ENCODE measurements at places on chromosomes 11 and 22. TPM values are rescaled to one million over a fixed set of nuclear protein-coding genes. Genes with fewer than 3 reads are reported as not detected.

DNA sequence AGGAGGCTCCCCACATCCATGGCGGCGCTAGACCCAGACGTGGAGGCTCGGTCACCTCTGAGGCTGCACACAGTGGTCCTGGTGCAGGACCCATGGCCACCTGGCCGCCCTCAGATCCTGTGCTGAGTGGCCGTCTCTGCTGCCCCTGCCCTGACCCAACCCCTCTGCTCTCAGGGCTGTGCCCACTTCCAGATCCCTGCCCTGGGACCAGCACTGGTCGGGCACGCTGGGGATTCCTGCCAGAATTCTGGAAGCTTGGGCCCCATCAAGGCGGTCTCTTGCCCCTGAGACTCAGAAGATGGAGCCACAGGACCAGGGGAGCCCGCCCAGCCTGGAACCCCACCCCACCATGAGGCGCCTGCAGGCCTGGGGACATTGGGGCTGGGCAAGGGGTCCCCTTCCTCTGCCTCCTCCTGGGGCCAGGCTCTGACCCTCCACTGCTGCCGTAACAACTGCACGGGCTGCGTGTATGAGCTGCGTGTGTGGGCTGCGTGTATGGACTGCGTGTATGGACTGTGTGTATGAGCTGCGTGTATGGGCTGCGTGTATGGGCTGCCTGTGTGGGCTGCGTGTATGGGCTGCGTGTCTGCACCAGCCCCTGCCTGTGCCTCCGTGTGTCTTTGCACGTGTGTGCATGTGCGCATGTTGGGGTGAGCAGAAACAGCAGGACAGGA is 48.7 kb downstream of the IGLL1 start:
- H3K27ac ChIP-seq, result no peak overlapping the region
- peaks cover 9% of the 10 kb centered on the region for H3K27me3 ChIP-seq
- DNase-seq, result no peak
- no peak overlapping the region for H3K4me3 ChIP-seq
- peaks cover 19% of the 10 kb centered on the region for H3K4me1 ChIP-seq

The PGR gene
- not detected for total RNA-seq

GRCh38 chr11:60757231-60757800 is 649 bp downstream of the MS4A15 start:
- no peak overlapping the region for H3K4me3 ChIP-seq
- no peak for DNase-seq
- no peaks in the 10 kb centered on the region for H3K36me3 ChIP-seq
- no peak overlapping the region for H3K27ac ChIP-seq
- peaks cover 25% of the 10 kb centered on the region for H3K4me1 ChIP-seq

DNA sequence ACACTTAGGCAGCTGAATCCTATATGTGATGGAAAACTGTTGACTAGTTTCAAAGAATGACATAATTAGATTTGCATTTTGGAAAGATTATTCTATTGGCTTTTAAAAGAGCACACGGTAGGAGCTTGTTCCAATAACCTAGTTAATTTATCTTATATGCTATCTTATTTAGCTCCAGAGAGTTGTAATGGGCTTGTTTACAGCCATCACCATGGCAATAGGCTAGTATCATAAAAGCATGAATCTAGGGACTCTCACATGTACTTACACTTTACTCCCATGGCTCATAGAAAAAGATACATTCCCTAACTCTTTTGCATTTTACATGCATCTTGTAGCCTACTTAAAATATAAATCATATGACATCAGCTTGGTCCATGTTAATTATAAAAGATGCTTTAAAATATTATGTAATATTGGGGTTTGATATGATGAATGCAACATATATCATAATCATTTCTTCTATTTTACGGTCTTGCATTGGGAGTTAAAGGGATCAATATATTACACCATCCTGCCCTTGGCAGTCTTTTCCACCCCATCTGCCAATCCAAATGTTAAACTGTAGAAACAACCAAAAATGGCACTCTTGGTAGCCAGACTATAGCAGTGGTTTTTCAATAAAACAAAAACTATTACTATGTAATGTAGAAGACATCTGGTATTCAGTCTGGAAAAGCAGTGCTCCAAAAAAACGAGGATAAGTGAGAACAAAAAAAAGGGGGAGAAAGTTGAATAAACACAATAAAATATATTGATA is 2254.0 kb downstream of the LRRC4C start:
- no peaks in the 10 kb centered on the region for H3K36me3 ChIP-seq
- H3K4me1 ChIP-seq, result no peaks in the 10 kb centered on the region
- no peak overlapping the region for H3K27ac ChIP-seq
- no peak for DNase-seq
- no peaks in the 10 kb centered on the region for H3K27me3 ChIP-seq

DNA sequence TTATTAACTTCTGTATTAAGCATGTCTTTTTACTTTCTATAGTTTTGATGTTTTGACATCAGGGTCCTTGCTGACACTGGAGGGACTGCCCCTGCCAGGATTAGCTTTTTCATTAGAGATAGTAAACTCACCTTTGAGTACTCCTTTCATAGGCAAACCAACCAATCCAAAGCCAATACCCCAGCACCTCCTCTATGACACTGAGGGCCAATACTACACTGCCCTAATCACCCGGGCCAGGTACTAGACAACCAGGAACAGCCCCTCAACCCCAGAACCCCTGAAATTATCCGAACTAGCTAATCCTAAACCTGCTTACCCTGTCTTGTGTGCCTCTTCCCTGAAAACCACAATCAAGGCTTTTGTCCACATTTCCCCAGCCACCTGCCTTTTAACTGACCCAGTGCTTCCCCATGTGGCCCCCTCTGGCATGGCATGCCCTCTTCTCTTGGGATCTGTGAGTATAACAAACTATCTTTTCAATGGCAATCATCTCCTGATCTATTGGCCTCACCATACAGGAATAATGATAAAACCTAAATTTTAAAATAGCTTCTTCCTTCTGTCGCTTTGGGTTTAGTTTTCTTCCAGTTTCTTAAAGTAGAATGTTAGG is 31.2 kb downstream of the RAB6A start:
- H3K27ac ChIP-seq, result peak overlapping the region; percentile 41
- DNase-seq, result no peak
- peaks cover 43% of the 10 kb centered on the region for H3K36me3 ChIP-seq
- no peak overlapping the region for H3K4me3 ChIP-seq
- H3K4me1 ChIP-seq, result no peaks in the 10 kb centered on the region
- no peaks in the 10 kb centered on the region for H3K27me3 ChIP-seq

GRCh38 chr11:128464878-128465450 is 122.4 kb downstream of the ETS1 start:
- DNase-seq, result no peak
- H3K36me3 ChIP-seq, result peaks cover 98% of the 10 kb centered on the region
- H3K4me1 ChIP-seq, result peaks cover 86% of the 10 kb centered on the region
- peak overlapping the region; percentile 89 for H3K27ac ChIP-seq
- no peaks in the 10 kb centered on the region for H3K27me3 ChIP-seq
- peak overlapping the region; percentile 11 for H3K4me3 ChIP-seq

DNA sequence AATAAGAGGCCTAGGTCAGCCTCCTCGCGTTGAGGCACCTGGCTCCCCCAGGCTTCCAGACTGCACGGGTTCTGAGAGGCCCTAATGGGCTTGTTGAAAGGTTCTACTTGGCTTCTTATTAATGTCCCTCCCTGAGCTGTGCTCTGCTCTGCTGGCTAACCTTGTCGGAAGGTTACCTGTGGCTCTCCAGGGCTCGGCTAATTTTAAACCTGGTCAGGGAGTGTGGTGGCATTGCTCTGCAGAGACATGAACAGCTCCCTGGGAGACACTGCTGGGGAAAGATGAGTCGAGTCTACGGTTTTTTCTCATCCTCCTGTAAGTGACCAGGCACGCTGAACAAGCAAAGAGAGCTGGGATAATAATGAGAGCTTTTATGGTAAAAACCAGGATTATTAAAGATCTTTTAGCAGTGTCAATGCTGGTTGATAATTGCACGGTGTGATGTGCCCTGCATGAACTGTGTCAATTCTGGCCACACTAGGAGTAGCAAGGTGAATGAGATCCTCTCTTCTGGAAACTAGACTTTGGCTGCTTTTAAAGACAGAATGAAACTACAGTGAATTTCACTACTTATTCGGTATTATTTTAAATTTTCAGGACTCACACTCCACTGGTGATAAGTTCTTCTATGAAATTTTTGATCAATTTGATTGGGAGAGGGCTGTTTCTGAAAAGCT is 70.7 kb downstream of the TEAD1 start:
- H3K36me3 ChIP-seq, result no peaks in the 10 kb centered on the region
- H3K27me3 ChIP-seq, result no peaks in the 10 kb centered on the region
- no peak for DNase-seq
- H3K27ac ChIP-seq, result no peak overlapping the region
- no peaks in the 10 kb centered on the region for H3K4me1 ChIP-seq

DNA sequence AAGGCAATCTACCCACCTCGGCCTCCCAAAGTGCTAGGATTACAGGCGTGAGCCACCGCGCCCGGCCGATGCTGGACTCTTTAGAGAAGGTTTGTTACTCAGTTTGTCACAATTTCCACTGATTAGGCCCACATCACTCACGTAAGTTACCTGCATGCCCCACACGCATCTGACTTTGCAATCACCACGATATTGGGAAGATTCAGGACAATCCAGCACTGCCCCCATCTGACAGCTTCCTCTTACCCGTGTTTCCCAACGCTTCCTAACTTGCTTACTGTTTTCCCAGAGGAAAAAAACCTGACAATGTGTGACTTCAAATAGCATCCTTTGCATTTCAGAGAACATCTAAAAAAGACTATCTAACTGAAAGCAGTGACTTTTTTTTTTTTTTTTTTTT is 21.8 kb upstream of the EIF3M start:
- DNase-seq, result no peak
- H3K36me3 ChIP-seq, result no peaks in the 10 kb centered on the region
- H3K4me1 ChIP-seq, result no peaks in the 10 kb centered on the region
- H3K27ac ChIP-seq, result no peak overlapping the region

The OR51M1 gene
- total RNA-seq, result not detected

DNA sequence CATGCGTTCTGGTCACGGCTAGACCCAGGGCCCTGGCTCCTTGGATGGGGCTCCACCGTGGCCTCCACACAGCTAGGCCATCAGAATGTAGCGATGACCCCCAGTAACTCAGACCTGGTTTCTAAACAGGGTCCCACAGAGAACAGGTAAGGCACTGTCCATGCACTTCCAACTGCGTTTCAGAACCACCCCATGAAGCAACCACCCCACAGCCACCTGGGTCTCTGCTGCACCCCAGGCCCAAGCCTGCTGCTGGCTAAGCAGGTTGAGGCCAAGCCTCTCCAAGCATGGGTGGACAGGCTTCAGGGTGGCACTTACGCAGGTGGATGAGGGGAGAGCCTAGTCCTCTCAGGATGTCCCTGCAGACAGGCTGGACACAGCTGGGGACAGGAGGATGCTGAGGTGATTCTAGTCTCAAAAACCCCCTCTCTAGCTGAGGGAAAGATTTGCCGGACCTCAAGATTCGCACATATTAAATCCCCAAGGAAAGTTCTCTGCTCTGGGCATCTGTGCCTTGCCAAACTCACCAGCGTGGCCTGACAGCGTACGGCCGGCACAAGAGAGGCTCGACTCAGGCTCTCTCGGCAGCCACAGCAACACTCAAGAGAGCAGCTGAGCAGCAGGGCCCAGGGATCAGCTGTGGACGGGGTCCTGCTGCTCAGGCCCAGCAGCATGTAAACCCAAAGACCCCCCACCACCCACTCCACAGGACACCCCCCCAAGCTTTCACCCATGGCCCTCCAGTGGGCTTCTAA is 141.6 kb downstream of the CRYBB2 start:
- no peak overlapping the region for H3K27ac ChIP-seq
- H3K4me3 ChIP-seq, result no peak overlapping the region
- peaks cover 42% of the 10 kb centered on the region for H3K36me3 ChIP-seq
- peaks cover 2% of the 10 kb centered on the region for H3K4me1 ChIP-seq
- DNase-seq, result no peak
- H3K27me3 ChIP-seq, result no peaks in the 10 kb centered on the region

The TSPAN4 gene
- total RNA-seq, result 2.3 TPM

The SORL1 gene
- 159 TPM for total RNA-seq

The PDE2A gene
- total RNA-seq, result 1.4 TPM

The DDI1 gene
- not detected for total RNA-seq

- H3K4me1 ChIP-seq, result peaks cover 6% of the 10 kb centered on the region
- H3K36me3 ChIP-seq, result no peaks in the 10 kb centered on the region
- peak; percentile 80 for DNase-seq
- H3K4me3 ChIP-seq, result peak overlapping the region; percentile 69
- H3K27me3 ChIP-seq, result peaks cover 13% of the 10 kb centered on the region
- H3K27ac ChIP-seq, result no peak overlapping the region
Measured at GRCh38 chr22:23521441-23522113, 58.5 kb downstream of the IGLL1 start.

DNA sequence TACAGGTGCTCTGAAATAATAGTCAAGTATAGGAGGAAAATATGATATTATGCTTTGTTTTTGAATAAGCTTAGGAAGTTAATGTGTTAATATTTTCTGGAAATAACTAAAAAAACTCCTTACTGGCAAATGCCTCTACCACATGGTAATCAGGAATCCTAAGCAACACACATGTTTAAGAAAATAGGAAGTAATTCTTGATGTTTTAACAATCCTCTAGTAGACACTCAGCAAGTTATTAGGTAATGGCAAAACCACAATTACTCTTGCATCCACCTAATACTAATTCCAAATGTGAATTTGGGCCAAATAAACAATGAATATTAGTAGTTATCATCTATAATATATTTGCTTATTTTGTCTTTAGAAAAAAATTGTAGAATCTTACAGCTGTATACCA is 53.6 kb downstream of the SLC35F2 start:
- no peaks in the 10 kb centered on the region for H3K4me1 ChIP-seq
- no peak overlapping the region for H3K27ac ChIP-seq
- no peak for DNase-seq
- no peaks in the 10 kb centered on the region for H3K27me3 ChIP-seq
- H3K4me3 ChIP-seq, result no peak overlapping the region
- H3K36me3 ChIP-seq, result peaks cover 77% of the 10 kb centered on the region

The OR8D4 gene
- not detected for total RNA-seq

DNA sequence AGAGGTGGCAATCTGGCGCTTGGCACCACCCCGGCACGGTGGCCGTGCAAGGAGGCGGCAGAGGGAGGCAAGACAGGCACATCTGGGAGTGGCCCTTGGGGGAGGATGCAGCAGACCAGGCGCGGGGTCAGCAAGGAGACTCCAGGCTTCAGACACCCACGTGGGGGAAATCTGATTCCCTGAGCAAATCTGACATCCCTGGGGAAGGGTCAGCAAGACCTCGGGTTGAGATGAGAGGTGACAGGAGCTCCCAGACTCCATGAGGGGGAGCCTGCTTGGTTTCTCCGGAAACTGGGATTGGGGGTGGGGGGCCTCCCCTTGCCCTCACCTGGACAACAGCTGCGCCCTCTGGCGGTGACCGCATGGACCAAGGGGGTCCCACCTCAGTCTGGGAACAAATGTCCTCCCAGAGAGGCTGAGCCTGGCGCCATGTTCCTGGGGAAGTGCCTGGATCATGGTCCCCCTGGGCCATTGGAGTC is 4.0 kb upstream of the RCOR2 start:
- no peak overlapping the region for H3K4me3 ChIP-seq
- H3K27ac ChIP-seq, result no peak overlapping the region
- H3K36me3 ChIP-seq, result no peaks in the 10 kb centered on the region
- peaks cover 19% of the 10 kb centered on the region for H3K4me1 ChIP-seq
- peak; percentile 49 for DNase-seq

- no peak overlapping the region for H3K4me3 ChIP-seq
- H3K36me3 ChIP-seq, result no peaks in the 10 kb centered on the region
- no peaks in the 10 kb centered on the region for H3K4me1 ChIP-seq
- no peaks in the 10 kb centered on the region for H3K27me3 ChIP-seq
- no peak for DNase-seq
Measured at GRCh38 chr11:26649884-26650283, 72.0 kb downstream of the SLC5A12 start.

The SNX32 gene
- 0.37 TPM for total RNA-seq

GRCh38 chr11:111942829-111943228 is 5.7 kb downstream of the DIXDC1 start:
- H3K4me1 ChIP-seq, result peaks cover 26% of the 10 kb centered on the region
- no peaks in the 10 kb centered on the region for H3K36me3 ChIP-seq
- H3K27me3 ChIP-seq, result no peaks in the 10 kb centered on the region
- no peak overlapping the region for H3K27ac ChIP-seq
- DNase-seq, result no peak
- H3K4me3 ChIP-seq, result no peak overlapping the region
